Smooth muscle cell of the umbilical artery (primary cell): ENCODE measurements at places on chromosomes 5 and 9. TPM values are rescaled to one million over a fixed set of nuclear protein-coding genes. Genes with fewer than 3 reads are reported as not detected.

The PLEKHG4B gene
- total RNA-seq: 0.28 and 0.30 TPM in 2 replicates

The CLIC3 gene
- 2.5 and 3.3 TPM in 2 replicates for total RNA-seq

The BNIP1 gene
- total RNA-seq: 20.1 and 25.8 TPM in 2 replicates

The ADGRD2 gene
- total RNA-seq: not detected in 2 replicates

The IL4 gene
- not detected in 2 replicates for total RNA-seq

The SELENOP gene
- 0.32 and 1.8 TPM in 2 replicates for total RNA-seq

The RAD1 gene
- total RNA-seq: 16.1 and 36.5 TPM in 2 replicates
